ENCODE measurements at places on chromosomes 11 and 22.

GRCh38 chr11:130612291-130612851, 163.9 kb downstream of the ADAMTS15 start:
- DNase-seq = no peak

DNA sequence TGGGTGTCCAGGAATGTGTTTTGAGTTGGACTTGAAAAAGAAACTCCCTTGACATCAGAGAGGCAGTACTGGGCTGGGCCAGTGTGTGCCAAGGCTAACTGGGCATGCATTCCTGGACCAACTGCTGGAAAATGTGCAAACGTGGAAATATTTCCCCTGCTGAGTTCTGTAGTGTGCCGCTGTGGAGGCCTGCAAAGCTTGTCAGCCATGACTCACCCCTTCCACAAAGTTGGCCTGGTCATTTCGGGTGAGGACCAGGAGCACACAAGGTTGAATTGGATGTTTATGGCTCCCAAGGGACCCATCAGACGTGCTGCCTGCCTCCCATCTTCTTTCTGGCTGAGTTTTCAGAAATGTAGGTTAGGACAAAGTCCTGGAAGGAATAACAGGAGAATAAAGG, 513.1 kb downstream of the MIAT start:
- peak; percentile 75 for DNase-seq

DNA sequence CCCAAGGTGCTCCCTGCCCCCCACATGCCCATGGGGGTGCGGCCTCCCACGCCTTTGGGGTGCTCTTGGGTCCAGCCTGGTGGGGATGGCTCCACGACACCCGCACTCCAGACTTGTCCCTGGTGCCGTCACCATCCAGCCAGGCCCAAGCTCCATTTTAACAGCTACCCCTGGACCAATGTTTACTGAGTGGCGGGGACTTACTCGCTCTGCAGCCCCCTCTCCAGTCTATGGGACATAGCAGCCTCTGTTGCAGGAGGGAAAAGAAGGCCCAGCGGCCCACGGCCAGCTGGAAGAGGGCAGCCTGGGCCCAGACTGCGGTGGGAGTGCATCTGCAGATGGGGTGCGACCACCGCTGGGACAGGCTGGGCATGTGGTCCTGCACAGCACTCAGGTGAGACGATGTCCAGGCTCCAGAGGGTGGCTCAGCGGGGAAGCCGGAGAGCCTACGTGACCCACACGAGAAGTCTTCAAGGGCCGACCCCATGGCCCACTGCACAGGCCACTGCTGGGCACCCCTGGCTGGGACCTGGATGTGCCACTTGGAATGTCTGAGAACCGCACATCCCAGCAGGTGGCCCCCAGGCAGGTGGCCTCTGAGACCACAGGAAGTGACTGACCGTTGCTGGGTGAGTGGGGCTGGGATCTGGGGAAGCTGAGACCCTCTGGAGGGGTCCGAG, 18.1 kb downstream of the IL17REL start:
- DNase-seq = no peak

GRCh38 chr11:45051621-45052020, 94.8 kb upstream of the PRDM11 start:
- DNase-seq = no peak
